ENCODE measurements at places on chromosomes 4 and X.

DNA sequence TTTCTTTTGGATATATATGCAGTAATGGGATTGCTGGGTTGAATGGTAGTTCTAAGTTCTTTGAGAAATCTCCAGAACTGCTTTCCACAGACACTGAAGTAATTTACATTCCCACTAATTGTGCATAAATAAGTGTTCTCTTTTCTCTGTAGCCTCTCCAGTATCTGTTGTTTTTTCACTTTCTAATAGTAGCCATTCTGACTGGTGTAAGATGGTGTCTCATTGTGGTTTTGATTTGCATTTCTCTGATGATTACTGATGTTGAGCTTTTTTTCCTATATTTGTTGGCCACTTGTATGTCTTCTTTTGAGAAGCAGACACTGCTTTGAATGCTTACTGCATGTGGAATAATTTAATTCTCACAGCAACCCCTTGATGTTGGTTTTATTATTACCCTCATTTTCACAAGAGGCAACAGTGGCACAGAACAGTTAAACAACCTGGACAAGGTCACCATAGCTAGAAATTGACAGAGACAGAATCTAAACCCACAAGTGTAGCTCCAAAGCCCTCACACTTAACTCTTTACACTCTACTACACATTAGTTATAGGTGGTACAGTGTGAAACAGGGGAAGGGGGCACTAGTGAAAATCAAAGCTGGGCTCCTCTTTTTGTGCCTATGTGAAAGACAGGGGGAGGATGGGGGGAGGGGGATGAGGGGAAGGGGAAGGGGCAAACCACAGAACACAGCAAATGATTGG, 96.1 kb downstream of the REELD1 start:
- DNase-seq = no peak

DNA sequence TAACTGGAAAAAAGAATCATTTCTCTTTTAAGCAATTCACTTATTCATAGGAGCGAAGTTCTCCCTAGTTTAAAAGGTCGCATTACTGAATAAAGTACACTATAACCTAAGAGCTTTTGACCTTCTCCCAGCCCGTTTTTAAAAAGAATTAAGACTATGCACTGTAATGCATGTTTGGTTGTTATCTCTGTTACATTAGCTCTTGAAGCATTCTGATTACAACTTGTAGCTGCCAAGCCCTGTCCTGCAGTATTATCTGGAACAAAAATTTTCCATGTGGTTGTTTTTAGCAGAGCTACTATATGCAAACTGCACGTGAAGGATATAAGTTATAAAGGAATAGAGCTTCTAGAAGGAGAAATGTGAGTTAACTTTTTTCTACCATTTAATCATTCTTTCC, 8.1 kb downstream of the GAB1 start:
- DNase-seq = no peak

DNA sequence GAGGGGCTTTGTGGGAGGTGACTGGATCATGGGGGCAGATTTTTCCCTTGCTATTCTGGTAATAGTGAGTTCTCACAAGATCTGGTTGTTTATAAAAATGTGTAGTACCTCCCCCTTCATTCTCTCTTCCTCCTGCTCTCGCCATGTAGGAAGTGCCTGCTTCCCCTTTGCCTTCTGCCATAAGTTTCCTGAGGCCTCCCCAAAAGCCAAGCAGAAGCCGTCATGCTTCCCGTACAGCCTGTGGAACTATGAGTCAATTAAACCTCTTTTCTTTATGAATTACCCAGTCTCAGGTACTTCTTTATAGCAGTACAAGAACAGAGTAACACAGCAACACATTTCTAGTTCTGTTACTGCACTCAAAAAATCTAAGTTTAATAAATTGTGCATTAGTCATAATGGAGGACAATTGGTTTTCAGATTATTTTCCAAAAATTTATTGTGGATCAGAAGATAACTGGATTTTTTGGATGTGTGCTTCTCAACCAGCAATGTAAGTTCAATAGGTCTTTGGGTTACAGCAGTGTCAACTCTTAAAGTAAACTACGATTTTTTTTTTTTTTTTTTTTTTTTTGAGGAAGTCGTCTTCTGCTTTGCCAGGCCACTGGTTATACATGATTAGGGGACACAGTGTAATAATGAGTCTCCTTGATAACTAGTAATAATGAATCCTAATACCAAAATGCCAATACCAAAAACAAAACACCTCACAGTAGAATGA, 69.9 kb downstream of the CHIC2 start:
- no peak for DNase-seq

- no peak for DNase-seq
Observed at GRCh38 chrX:116114999-116115398, 55.5 kb upstream of the AGTR2 start.
